ENCODE measurements at places on chromosomes 4 and X.

GRCh38 chr4:95508421-95508820 is 40.4 kb downstream of the UNC5C start:
- no peak for DNase-seq

DNA sequence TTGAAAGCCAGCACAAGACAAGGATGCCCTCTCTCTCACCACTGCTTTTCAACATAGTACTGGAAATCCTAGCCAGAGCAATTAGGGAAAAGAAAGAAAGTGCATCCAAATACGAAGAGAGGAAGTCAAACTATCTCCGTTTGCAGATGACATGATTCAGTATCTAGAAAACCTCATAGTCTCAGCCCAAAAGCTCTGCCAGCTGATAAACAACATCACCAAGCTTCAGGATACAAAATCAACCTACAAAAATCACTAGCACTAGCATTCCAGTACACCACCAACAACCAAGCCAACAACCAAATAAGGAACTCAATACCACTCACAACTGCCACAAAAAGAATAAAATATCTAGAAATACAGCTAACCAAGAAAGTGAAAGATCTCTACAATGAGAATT is 38.6 kb downstream of the COX7B2 start:
- no peak for DNase-seq

DNA sequence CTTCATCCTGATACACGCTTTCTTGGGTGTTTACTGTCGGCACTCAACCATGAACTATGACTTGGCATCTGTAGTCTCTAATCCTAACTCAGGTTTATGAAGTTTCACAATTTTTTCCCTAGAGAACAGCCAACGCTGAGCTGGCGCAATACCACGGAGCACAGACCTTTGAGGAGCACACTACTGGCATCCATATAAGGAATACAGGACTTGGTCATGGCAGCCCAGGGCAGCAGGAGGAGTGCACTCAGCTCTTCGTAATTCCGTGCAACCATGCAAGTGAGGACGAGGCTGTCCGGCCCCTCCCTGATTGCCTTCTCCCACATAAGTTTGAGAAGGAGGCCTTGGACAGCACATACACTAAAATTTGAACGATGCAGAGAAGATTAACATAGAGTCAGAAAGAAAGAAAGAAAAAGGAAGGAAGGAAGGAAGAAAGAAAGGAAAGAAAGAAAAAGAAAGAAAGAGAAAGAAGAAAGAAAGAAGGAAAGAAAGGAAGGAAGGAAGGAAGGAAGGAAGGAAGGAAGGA is 41.0 kb upstream of the PDLIM5 start:
- no peak for DNase-seq

GRCh38 chr4:142883040-142883832 is 37.1 kb upstream of the INPP4B start:
- no peak for DNase-seq

- peak; percentile 0 for DNase-seq
These were observed 66.3 kb downstream of the MED28 start for GRCh38 chr4:17680559-17681280.

DNA sequence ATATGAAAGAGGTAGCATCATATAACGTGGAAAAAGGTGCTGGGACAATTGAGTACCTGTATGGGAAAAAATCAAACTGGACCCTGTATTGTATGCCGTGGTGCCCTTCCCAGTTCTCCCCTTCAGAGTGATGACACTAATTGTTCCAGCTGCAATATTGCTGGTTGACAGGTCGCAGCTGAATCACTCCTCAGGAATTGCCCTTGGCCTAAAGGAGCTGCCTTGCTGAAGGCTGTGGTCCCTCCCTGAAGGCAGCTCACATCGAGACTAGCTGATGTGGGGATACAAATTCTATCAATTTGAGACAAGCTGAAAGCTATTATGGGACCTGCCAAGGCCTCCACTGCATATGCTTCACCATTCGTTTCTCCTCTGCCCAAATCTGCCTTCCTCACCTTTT is 39.3 kb upstream of the CXCL8 start:
- no peak for DNase-seq

- no peak for DNase-seq
These were observed 147.3 kb downstream of the TBL1X start for GRCh38 chrX:9612146-9612505.

DNA sequence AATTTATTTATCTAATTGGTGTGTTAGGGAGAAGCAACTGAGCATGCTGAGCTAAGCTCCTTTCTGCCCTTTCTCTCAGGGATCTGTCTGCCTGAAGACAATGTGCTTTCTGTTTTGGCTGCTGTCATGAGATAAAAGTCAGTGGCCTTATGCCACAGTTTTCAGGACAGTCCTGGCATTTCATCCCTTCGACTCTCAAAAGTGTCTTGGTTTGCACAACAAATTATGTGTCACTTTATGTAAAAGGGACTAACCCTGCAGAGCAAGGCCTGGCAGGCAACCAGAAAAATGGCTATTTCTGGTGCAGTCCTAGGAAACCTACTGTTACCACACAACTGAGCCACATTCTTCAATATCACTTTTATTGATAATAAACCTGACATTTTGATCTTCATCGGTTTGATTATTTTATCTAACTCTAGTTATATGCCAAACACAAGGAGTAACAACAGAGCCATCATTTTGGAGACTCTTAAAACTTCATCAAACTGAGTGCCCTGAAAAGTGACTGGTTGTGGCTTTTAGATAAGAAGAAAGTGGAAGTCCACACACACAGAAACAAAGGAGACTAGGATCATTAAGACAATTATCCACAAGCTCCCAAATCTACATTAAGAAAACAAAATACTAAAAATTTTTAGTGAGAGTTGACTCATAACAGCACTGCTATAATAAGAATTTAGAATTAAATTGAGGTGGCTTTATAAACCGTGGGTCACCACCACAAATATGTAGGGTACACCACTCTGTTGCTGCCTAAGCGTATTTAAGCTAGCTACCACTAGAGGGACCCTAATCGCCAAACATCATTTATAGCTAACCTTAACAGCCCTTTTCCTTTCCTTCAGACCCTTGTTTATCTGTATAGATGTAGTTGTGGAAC is 95.9 kb upstream of the PTPN13 start:
- DNase-seq, result peak; percentile 32

GRCh38 chr4:28241021-28241420 is 1380.4 kb downstream of the STIM2 start:
- no peak for DNase-seq

GRCh38 chrX:14030174-14030530 is 460 bp upstream of the GEMIN8 start:
- no peak for DNase-seq

GRCh38 chrX:124406294-124407014 is 60.1 kb downstream of the SH2D1A start:
- peak; percentile 36 for DNase-seq

- no peak for DNase-seq
These were observed 60.1 kb upstream of the PLAC1 start for GRCh38 chrX:134718105-134718965.

- DNase-seq, result no peak
These were observed 47.8 kb downstream of the GAB1 start for GRCh38 chr4:143384381-143384994.

- DNase-seq, result no peak
These were observed 104.8 kb upstream of the MSX1 start for GRCh38 chr4:4754641-4755040.

GRCh38 chr4:184705692-184706091 is 28.2 kb downstream of the CENPU start:
- DNase-seq, result no peak

GRCh38 chr4:156598138-156598681 is 373.4 kb downstream of the PDGFC start:
- no peak for DNase-seq

GRCh38 chrX:72382202-72382595 is 76.5 kb upstream of the CITED1 start:
- no peak for DNase-seq

- no peak for DNase-seq
These were observed 71.4 kb upstream of the PSAPL1 start for GRCh38 chr4:7506119-7506518.

DNA sequence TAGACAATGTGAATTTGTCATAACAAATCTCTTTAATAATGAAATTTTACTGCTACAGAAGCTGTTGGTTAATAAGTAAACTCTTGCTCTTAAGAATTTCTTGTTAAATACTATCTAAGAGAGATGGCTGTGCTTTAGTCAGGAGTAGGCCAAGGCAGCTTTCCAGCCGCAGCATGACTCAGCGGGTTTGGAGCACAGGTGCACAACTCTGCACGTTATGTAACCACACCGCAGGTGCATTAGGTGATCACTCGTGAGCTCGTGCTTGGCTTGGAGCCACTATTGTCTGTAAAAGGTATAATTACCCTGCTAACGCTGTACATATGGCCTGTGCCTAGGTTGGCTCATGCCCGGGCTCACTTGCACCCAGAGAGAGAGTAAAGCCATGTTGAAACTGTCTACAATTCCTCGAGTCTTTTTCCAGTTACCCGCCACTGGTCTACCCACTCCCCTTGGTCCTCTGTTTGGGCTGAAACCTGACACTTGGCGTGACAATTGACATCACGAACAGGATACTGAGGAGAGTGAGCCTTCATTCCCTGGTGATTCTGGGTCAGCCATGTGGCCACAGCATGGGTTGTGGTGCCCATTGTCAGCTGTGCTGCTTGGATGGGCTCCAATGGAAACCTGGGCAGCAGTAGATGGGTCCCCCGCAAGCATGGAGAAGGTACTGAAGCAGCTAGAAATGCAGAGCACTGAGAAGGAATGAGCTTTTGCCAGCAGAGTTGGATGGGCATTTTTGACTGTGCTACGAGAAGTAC is 18.4 kb upstream of the ANAPC4 start:
- no peak for DNase-seq

GRCh38 chr4:174056959-174057358 is 226.5 kb downstream of the FBXO8 start:
- DNase-seq, result no peak

- no peak for DNase-seq
These were observed 25.6 kb downstream of the ARSJ start for GRCh38 chr4:113953888-113954287.

GRCh38 chr4:6905516-6906445 is 3.8 kb upstream of the TBC1D14 start:
- no peak for DNase-seq

GRCh38 chr4:93529692-93530372 is 298.7 kb upstream of the ATOH1 start:
- DNase-seq, result no peak

- no peak for DNase-seq
These were observed 83.1 kb upstream of the DDX3X start for GRCh38 chrX:41250867-41251266.

- no peak for DNase-seq
These were observed 43.1 kb upstream of the ZCCHC12 start for GRCh38 chrX:118780509-118780908.

DNA sequence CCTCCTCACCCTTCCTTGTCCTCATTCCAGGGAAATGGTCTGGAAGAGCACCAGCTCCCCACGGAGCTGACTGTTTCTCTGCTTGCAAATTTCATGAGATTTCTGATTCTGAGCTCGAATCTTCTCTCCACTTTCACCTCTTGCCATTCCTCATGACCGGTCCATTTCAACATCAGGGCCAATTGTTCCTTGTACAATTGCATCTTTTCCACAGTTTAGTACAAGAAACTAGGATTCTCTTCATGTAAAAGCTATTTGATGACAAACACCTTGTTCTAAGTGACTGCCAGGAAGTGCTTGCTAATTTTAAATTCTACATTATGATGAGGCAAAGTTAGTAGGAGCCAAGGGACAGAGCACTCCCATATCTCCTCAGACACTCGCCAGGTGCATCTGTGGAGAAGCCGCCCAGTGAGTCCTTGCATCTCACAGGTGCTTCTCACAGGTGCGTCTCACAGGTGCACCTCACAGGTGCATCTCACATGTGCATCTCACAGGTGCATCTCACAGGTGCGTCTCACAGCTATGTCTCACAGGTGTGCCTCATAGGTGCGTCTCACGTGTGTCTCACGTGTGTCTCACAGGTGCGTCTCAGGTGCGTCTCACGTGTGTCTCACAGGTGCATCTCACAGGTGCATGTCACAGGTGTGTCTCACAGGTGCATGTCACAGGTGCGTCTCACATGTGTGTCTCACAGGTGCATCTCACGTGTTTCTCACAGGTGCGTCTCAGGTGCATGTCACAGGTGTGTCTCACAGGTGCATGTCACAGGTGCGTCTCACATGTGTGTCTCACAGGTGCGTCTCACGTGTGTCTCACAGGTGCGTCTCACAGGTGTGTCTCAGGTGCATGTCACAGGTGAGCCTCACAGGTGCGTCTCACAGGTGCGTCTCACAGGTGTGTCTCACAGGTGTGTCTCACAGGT is 3.0 kb upstream of the PDE6B start:
- DNase-seq, result no peak

DNA sequence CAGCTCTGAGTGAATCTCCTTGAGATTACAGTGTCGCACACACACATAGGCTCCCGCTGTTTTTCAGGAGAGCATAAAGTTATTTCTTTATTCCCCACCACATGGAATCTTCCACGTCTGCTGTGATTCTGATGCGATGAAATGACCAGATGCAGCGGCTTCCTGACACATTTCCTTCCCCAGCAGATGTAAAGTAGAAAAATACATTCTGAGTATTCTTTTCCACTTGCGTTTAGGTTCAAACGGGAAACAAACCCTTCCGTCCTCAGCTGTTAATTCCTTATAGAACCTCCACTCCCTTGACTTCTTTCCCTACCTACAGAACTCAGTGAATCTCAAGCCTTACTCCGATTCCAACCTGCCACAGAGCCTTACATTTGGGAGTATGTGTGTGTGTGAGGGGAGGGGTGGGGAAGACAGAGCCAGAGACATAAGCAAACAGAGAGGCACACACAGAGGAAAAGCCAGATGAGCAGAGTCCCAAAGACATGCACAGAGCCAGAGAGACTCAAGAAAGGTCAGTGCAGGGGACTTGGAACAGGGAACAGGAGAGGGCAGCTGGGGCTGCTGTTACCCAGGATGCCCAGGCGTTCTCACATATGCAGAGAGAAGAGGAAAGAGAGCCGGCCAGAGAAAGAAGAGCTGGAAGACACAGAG is 47.3 kb downstream of the SETD7 start:
- DNase-seq, result no peak

DNA sequence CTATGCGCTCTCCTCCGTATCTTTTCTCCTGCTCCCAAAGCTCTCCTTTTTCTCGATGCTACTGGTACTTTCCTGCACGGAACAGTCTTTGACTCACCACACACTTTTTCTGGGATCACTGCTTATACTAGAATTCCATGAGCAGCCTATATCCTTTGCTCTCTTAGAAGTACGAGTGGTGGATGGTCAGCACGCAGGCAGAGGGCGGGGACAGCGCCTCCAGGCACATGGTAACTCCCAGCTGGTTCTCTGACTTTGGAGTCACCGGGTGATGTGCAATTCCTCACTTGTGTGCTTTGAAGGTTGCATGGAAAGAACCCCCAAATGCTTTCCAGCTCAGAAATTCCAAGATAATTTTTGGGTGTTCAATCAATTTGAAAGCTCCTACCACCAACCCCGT is 56.0 kb downstream of the STX18 start:
- DNase-seq, result no peak

- DNase-seq, result no peak
These were observed 4.7 kb downstream of the MTM1 start for GRCh38 chrX:150573106-150573505.

- no peak for DNase-seq
These were observed at the start of gene KCND1 for GRCh38 chrX:48971249-48972219. Gene KCND1 (minus strand): TSS chrX:48971844. CDS start chrX:48970271, 1,573 bp downstream.

All from GM10248 (cell line).